ENCODE measurements at places on chromosomes 1 and 21. TPM values are rescaled to one million over a fixed set of nuclear protein-coding genes. Genes with fewer than 3 reads are reported as not detected.

DNA sequence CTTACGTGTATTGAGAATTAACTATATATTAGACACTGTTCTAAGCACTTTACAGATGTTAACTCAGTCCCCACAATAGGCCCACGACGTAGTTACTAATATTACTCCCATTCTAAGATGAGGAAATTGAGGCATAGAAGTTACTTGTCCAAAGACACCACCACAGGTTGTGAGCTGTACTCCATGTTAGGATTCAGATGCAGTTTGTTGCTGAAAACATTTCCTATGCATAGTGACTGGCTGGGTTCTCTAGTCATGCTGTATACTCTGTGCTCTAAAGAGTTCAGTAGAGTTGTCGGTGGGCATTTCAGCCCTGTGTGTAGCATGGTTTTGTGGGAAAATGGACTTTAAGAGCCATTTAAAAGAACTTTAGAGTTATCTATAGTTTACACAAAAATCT, 65.2 kb downstream of the GPR137B start:
- no peak for DNase-seq

DNA sequence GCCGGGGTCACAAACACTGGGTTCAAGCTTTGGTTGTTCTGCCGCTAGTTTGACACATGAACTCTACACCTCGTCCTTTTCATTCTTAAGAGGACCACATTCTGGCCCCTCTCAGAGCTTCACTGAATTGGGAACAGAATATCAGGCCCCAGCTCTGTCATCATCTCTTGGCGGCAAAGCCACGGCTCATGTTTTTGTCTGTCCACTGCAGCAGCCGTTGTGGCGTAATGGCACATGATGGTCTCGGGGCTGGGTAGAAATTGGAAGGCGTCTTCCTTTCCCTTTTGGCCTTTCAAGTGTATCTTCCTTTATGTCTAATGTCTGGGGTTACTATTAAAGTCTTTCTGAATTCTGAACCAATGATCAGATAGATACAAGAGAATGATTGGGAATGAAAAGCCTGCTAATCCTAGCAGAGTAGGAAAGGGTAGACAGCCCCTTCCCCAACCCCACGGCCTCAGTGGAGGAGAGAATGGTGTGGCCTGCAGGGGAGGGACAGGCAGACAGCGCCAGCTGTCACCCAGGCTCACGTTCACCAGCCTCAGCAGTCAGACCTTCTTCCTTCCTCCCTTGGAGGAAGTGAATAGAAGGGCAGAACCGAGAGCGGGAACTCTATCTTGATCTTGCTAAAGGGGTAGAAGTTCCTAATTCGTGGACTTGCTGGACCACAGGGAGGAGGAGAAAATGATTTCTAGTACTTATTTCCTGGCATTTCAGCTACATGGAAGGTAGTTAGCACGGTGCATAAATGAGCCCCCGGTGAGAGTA, 498.1 kb downstream of the KIF26B start:
- DNase-seq = no peak

DNA sequence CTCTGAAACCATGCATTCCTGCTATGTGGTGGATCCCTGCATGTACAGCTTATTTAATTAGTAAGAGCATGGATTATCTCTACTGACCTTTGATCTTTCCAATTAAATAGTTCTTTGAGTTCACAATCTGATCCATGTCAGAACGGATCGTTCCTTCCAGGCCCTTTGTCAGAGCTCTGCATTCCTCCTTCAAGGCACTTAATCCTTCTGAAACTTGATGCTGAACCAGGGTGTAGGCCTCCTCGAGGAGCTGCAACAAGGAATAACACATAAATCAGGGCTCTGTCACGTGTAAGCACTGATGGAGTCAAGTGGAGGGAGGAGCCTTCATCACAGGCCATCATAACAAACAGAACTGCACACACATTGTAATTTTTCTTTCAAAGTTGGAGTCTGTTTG, 68.4 kb upstream of the EDEM3 start:
- DNase-seq = no peak

Gene PPIAL4G
- not detected for polyA plus RNA-seq

Gene KRTAP15-1
- polyA plus RNA-seq = not detected
